ENCODE measurements at places on chromosomes 2 and 18.

- no peak for DNase-seq
Observed at GRCh38 chr2:64753399-64753798, 99.7 kb upstream of the SERTAD2 start.

- DNase-seq = no peak
Observed at GRCh38 chr2:120886534-120887319, 151.1 kb downstream of the GLI2 start.

- DNase-seq = no peak
Observed at GRCh38 chr2:167833294-167833693, 414.1 kb downstream of the STK39 start.

- no peak for DNase-seq
Observed at GRCh38 chr2:117833911-117834310, 19.4 kb downstream of the DDX18 start.

- no peak for DNase-seq
Observed at GRCh38 chr2:1593371-1594122, 150.8 kb downstream of the PXDN start.

DNA sequence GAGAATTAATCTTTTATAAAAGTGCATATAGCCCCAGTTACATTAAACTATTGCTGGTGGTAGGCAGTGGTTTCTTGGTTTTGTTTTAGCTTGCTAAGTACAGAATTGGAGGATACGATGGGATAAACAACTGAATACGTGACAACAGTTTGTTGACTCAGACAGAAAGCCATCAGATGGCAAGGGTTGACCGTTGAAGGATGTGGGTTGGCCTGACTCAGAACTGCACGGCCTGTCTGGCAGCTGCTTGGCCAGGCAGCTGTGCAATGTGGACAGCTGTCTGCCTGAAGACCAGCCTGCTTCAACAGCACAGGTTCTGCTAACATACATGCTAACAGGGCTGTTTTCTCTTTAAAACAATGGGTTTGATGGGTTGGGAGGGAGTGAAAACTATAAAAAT, 46.6 kb downstream of the PRKRA start:
- DNase-seq = no peak

DNA sequence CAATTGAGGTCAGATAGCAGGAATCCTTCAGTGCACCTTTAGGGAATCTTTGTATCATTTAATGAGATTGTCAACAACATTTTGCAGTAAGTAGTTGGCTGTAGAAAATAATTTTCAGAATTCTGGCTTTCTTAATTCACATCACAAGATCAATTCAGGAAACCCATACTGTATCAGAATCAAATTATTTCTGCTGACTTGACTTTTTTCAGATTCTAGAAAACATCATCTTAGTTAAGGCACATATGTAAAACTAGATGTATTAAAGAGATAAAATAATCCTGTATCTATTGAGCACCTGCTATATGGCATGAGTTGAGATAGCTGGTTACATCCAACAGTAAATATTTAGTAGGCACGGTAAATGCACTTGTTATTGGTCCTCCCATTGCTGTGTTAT, 791.4 kb downstream of the TDRD15 start:
- no peak for DNase-seq

DNA sequence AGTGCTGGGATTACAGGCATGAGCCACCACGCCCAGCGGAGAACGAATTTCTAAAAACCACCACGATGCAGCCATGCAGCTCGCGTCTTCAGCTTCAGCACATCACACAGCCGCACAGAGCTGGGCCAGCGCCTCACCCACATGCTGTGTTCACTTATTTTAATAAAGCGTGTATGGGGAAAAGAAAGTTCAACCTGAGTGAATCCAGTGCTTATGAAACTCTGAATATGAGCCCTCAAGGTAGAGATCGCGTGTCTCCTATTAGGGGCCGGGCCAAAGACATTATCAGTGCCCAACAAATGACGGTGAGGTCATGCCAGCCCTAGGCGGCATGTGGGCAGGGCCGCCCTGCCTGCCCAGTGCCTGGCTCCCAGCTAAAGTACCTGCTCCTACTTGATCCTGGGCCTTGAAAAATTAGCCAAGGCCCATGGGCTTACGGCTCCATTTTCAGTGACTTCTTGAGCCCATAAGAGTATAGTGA, 44.3 kb downstream of the SPRED2 start:
- DNase-seq = no peak

- DNase-seq = no peak
Observed at GRCh38 chr18:23227726-23228070, 92.4 kb downstream of the CABLES1 start.

- DNase-seq = no peak
Observed at GRCh38 chr2:107645586-107645985, 181.1 kb upstream of the RGPD4 start.

- DNase-seq = no peak
Observed at GRCh38 chr2:18792226-18792629, 202.9 kb upstream of the NT5C1B start.

DNA sequence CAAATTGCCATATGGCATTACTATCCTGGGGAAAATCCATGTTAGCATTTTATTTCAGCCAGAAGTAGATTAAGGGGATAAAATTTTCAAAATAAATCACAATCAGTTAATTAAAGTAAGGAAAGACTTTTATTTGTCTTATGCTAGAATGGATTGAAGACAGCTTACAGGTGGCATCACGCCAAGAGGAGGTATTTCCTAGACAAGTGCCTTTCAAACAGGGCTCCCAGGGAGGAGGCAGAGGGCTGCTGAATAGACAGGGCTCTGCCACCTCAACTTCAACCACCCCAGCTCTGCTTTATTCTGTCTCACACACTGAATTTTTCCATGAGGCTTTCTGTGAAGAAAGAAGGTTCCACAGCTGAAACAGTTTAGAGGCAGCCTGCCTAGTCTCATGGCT, 12.2 kb downstream of the CCDC68 start:
- DNase-seq = no peak

- no peak for DNase-seq
Observed at GRCh38 chr2:47225061-47225783, 70.1 kb upstream of the STPG4 start.

DNA sequence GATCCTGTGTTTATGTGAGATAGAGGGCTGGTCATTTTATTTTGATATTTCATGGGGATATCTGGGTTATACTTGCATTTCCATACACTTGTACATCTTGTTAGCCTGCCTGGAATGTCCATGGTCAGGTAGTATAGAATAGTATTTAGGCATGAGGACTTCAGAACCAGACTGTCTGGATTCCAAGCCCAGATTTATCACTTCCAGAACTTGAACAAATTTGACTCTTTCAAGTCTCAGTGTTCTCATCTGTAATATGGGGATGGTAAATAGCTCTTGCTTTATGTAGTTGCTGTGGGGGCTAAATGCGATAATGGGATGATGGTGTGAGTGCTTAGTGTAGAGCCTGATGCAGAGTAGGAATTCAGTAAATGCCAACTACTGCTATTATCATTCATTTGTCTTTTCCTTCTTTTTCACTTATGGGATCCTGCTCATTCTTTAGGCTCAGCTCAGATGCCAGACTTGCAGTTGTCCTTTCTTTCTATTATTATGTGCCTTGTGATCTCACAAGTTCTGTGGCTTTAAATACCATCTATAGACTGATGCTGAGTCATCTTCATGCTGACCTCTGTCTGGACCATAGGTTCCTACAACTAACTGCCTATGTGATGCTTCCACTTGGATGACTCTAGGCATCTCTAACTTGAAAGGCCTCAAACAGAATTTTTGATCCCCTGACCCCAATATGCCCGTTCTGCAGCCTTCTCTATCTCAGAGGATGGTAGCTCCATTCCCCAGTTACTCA, 67.4 kb downstream of the POLE4 start:
- DNase-seq = no peak

GRCh38 chr2:233413559-233414272, 59.4 kb downstream of the DGKD start:
- peak; percentile 73 for DNase-seq

GRCh38 chr18:59086522-59086921, 53.2 kb upstream of the SEC11C start:
- DNase-seq = no peak

DNA sequence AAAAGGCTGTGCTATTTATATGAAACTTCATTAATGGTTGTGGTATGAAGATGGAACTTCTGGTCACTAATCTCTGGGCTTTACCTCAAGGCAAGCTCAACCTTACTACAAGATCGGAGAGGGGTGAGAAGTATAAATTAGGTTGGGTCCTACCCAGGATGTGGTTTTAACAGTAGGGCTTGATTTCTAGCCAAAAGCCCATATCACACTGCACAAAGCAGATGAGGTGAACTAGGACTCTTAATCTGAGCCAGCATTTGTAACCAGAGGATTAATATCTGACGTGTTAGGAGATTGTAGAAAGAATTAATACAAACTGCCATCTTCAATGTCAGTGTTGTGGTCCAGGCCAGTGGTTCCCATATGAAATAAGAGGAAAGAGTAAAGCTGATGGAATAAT, 86.4 kb upstream of the RGPD4 start:
- no peak for DNase-seq

GRCh38 chr2:223598994-223599639, 3.0 kb downstream of the SCG2 start:
- DNase-seq = no peak

GRCh38 chr2:111022633-111023032, 98.1 kb upstream of the BCL2L11 start:
- DNase-seq = no peak

GRCh38 chr2:34705551-34706247, 1106.6 kb upstream of the FAM98A start:
- no peak for DNase-seq

- no peak for DNase-seq
Observed at GRCh38 chr18:22093731-22094357, 75.5 kb upstream of the GATA6 start.

- no peak for DNase-seq
Observed at GRCh38 chr2:30776831-30777635, 30.2 kb downstream of the CAPN13 start.

- DNase-seq = no peak
Observed at GRCh38 chr2:146572598-146572997, 1272.2 kb upstream of the ACVR2A start.

DNA sequence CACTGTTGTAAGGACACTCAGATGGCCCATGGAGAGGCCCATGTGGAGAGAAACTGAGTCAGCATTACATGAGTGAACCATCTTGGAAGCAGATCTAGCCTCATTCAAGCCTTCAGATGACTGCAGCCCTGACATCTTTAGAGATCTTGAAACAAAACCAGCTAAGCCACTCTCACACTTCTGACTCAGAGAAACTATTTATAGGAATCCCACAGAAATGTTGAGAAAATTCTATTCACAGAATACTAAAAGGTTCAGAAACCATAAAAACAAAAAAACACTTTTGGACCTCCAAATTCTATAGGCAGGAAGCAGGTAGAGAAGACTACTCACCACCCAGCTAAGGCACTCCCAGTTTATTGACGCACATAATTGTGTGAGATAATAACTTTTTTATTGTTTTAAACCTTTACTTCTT, 8.7 kb downstream of the TMEM169 start:
- DNase-seq = no peak

GRCh38 chr18:45373286-45373880, 241.9 kb upstream of the SLC14A2 start:
- no peak for DNase-seq

DNA sequence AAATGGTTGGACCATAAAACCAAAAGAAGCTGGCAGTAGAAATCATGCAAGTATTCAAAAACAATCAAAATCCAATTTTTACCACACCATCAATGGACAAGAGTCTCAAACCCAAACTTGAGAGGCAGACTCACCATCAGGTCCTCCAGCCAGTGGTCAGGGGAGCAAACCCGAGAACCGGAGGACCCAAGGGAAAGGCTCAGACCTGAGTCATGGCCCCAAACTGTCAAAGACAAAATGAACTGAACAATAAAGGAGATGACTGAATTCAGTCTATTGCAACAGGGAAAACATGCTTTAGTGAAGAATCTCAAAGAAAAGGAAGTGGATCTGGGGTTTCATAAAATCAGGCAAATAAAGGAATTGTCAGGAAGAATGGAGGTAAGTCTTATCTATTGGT, 150.7 kb upstream of the MGAT5 start:
- DNase-seq = no peak

DNA sequence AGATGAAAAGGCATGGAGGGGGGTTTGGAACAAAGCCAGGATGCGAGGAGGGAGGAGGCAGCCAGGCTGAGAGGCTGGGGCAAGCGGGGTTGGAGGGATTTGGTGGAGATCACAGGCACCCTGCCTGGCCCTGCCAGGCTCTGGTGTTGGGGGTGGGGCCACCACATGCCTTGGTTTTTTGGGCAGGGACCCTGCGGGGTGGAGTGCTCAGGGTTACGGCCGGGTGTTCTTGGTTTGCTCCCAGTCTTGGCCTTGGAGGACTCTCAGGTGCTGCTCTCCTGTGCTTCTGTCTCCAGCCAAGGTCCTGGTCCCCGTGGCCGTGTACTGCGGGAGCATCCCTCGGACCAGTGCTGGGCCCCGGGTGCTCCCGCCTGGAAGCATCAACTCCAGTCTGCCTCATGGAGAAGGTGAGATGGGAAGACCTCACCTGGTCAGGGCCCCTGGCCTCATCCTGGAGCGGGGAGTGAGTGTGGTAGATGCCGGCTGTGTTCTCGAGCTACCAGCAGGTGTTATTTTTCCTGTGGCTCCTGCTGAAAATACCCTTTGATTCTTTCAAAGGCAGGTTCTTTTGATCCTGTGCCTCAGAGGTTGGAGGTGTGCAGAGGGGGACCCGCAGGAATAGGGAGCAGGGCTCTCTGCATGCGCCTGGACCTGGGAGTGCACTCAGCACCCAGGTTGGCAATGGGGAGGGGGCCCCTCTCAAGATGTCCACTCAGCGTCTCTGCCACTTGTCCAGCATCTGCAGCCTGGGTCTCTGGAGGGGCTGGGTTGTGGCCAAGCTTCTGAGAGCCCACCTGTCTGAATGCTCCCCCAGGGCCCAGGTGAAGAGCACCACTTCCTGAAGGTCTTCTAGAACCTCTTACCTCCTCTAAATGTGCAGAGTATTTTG, 17.0 kb downstream of the TOGARAM2 start:
- DNase-seq = no peak

- no peak for DNase-seq
Observed at GRCh38 chr2:171244970-171245782, 84.5 kb upstream of the TLK1 start.

DNA sequence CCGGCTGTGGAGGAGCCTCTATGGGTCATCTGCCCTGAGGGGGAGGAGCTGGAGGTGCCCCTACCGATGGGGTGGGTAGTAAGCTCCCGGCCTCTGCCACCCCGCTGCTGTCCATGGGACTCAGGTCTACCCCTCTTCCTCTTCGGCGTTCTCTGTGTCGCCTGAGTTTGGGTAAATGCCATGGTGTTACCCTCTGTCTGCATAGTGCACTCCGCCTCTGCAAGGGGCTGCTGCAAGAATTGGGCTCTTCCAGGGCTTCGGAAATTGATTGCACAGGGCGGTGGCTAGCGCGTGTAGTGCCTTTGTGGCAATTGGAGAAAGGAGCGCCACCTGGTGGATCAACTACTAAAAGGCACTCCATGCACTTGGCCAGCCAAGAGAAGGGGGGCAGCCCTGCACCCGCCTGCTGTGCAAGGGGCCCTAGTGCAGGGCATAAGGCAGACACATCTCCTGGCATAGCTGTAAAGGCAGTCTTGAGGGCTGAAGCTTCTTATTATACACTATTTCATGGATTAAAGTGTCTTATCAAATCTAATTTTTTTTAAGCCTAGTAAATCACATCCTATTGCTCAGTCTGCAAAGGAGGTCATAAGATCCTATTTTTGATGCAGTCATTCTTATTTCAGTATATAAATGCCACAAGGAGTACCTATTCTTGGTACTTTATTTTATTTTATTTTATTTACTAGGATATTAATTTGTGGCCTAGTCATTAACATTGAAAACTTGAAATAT, 308.9 kb downstream of the PDE11A start:
- peak; percentile 80 for DNase-seq
